ENCODE measurements at places on chromosomes 1 and 21.

DNA sequence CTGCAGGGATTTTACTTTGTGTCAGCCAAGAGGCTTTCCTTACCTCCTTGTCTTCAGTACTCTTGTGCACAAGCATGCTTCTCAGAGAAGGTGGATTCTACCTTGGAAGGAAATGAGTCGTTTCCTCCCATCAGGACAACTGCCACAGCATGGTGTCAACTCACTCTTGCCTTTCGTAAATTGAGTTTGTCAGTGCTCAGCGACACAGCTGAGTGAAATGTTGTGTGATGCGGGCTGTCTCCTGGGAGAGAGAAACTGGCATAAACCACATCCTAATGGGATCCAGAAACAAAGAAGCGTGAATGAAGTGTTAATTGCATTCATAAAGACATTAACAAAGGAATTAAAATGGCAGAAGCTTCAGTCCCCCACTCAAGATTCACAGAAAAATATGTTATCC, 51.5 kb upstream of the SLC22A15 start:
- DNase-seq: peak; percentile 39
- H3K36me3 ChIP-seq: no peaks in the 10 kb centered on the region
- no peak overlapping the region for H3K4me3 ChIP-seq
- 0 out of 2 replicates have a peak, but pooled peaks cover 1% of the 10 kb centered on the region for H3K4me1 ChIP-seq
- no peak overlapping the region for H3K27ac ChIP-seq
- no peaks in the 10 kb centered on the region for H3K27me3 ChIP-seq

- no peak overlapping the region for H3K4me3 ChIP-seq
- H3K36me3 ChIP-seq: no peaks in the 10 kb centered on the region
- DNase-seq: no peak
- H3K27me3 ChIP-seq: no peaks in the 10 kb centered on the region
- peaks cover under 1% of the 10 kb centered on the region for H3K4me1 ChIP-seq
These were observed 149.3 kb upstream of the WNT4 start for GRCh38 chr1:22292011-22292788.

DNA sequence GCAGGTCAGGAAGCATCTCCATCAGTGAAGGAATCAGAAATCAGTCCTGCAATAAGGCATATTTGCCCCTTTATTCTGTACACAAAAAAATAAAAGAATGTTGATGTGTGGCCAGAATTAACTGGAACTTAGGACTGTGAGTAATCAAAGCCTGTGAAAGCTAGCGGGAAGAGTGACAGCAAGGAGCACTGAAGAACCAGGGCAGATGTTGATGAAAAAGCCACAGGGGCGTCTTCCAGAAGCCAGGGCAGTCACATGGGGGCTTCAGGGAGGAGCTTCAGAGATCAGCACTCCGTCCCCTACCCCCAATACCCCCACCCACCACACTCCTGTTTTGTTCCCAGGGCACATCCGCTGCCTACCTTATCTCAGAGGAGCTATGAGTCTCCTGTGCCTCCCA, 502.8 kb downstream of the AJAP1 start:
- H3K36me3 ChIP-seq: no peaks in the 10 kb centered on the region
- no peak for DNase-seq
- H3K27me3 ChIP-seq: no peaks in the 10 kb centered on the region

- no peak for DNase-seq
These were observed 42.6 kb upstream of the HMGB4 start for GRCh38 chr1:33821291-33821690.

- H3K36me3 ChIP-seq: no peaks in the 10 kb centered on the region
- no peak overlapping the region for H3K4me3 ChIP-seq
- DNase-seq: no peak
- H3K27me3 ChIP-seq: no peaks in the 10 kb centered on the region
- H3K4me1 ChIP-seq: peaks cover 2% of the 10 kb centered on the region
These were observed 4.7 kb upstream of the TFF1 start for GRCh38 chr21:42370894-42371654.

DNA sequence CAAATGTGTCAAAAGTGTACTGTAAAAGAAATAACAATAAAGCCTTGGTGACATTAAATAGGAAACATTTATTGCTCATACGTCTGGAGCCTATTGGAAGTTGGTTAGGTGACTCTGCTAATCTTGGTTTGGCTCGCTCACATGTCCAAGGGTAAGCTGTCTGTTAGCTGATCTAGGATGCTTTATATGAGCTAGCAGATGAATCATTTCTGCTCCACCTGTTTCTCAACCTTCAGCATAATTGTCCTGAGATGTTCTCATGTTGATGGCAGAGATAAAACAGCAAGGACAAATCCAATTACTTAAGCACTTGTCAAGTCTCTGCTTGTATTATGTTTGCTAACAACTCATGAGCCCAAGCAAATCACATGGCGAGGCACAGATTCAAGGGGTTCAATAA, 56.0 kb upstream of the CD53 start:
- no peaks in the 10 kb centered on the region for H3K36me3 ChIP-seq
- no peaks in the 10 kb centered on the region for H3K4me1 ChIP-seq
- no peak for DNase-seq
- no peak overlapping the region for H3K27ac ChIP-seq
- no peak overlapping the region for H3K4me3 ChIP-seq
- no peaks in the 10 kb centered on the region for H3K27me3 ChIP-seq

DNA sequence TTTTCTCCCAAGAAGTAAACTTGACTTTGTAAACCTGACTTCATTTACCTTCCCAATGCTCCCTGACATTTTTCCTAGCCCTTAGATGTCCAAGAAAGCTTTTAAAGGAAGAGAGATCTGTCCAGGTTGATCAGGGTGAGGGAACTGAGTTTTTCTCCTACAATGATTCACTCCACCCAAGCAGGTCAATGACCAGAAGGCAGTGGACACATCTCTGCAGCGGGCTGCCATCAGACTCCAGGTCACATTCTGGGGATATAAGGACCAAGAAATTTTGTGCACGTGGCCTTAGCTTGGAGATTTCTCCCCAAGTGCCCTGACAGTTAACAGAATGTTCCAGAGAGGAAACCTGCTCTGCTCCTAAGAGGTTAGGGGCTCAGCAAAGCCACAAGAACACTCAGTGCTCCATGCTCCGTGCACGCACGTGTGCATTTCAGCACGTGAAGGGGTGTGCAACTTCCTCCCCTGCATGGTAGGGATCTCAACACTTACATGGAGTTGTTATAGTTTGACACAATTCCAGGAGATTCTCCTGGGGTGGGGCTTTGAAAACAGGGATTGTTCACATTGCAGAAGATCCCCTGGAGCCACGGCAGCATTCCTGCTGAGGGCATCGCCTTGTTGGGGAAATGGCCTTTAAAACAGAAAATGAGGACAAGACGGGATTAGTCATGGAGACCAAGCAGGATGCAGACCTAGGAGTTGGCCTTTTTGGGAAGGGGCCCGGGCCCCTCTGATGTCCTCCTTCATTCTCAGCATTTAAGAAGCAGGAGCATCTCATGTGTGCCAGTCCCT, 9.8 kb downstream of the ABCA4 start:
- H3K27ac ChIP-seq: no peak overlapping the region
- peaks cover 1% of the 10 kb centered on the region for H3K4me1 ChIP-seq
- DNase-seq: no peak
- no peak overlapping the region for H3K4me3 ChIP-seq

DNA sequence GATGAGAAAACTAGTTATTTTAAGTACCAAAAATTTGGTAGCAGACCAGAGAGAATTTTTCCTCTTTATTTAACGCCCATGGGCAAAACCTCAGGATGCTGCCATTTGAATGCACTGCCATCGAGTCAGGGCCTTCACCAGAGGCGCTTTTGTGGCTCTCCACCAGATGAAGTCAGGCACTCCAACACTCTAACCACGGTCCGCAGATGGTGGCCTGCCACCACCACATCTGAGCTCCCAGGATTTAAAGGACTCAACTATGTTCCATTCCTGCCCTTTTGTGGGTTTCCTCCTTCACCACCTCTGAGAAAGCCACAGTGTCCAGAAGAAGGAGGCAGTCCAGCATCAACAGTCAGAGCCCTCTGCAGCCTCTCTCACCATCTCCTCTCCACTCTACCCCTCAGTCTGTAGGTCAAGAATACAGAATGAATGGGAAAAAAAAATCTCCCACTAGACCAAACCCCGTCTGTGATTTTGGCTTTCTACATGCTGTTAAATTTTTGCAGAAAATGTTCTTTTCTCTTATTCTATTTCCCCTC, 647.4 kb downstream of the USP25 start:
- H3K4me3 ChIP-seq: no peak overlapping the region
- no peaks in the 10 kb centered on the region for H3K36me3 ChIP-seq
- H3K27me3 ChIP-seq: no peaks in the 10 kb centered on the region
- DNase-seq: no peak
- H3K27ac ChIP-seq: no peak overlapping the region
- no peaks in the 10 kb centered on the region for H3K4me1 ChIP-seq

DNA sequence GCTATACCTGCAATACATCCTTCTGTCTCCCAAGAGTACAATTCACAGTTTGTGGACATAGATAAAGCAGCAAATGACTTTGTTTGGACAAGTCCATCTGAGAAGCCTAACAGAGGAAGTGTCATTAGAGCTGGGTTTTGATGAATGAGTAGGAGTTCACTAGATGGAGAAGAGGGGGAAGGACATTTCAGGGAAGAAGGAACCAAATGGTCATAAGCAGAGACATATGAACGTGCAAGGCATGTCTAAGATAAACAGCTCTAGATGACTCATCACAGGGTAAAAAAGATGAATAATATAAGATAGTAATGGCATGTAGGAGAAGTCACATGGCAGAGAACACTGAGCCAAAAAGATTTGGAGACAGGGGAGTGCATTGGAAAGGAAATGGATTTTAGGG, 54.5 kb downstream of the HMGB4 start:
- H3K36me3 ChIP-seq: no peaks in the 10 kb centered on the region
- H3K4me3 ChIP-seq: no peak overlapping the region
- no peaks in the 10 kb centered on the region for H3K27me3 ChIP-seq
- no peaks in the 10 kb centered on the region for H3K4me1 ChIP-seq
- no peak overlapping the region for H3K27ac ChIP-seq

- no peaks in the 10 kb centered on the region for H3K27me3 ChIP-seq
- no peak overlapping the region for H3K27ac ChIP-seq
- peaks cover 16% of the 10 kb centered on the region for H3K36me3 ChIP-seq
- no peak overlapping the region for H3K4me3 ChIP-seq
- peaks cover 8% of the 10 kb centered on the region for H3K4me1 ChIP-seq
These were observed 16.8 kb downstream of the RPS6KA1 start for GRCh38 chr1:26546375-26546774.

GRCh38 chr1:235473806-235474205, 30.4 kb downstream of the B3GALNT2 start:
- no peaks in the 10 kb centered on the region for H3K4me1 ChIP-seq
- H3K27me3 ChIP-seq: no peaks in the 10 kb centered on the region
- H3K4me3 ChIP-seq: no peak overlapping the region
- H3K27ac ChIP-seq: no peak overlapping the region

- H3K4me1 ChIP-seq: peaks cover 4% of the 10 kb centered on the region
- DNase-seq: no peak
- H3K36me3 ChIP-seq: no peaks in the 10 kb centered on the region
- no peaks in the 10 kb centered on the region for H3K27me3 ChIP-seq
These were observed 247.1 kb downstream of the NPHP4 start for GRCh38 chr1:5744911-5745799.

DNA sequence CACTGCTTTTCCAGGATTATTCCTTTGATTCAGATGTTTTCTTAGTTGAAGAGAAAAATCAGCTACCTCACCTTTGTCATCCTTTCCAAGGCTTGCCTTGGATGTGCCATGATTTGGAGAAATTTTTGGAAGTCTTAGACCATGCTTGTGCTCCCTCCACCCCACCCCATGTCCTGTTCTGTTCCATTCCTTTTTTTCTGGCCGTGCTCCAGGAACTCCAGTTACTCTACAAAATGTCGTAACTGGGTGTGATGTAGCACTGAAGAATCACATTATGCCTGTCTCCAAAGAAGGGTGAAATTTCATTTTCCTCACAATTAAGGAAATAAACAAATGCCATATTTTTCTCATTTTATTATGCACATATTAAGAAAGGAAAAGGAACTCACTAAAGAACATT, 217.8 kb upstream of the ZRANB2 start:
- no peaks in the 10 kb centered on the region for H3K27me3 ChIP-seq
- no peaks in the 10 kb centered on the region for H3K4me1 ChIP-seq
- no peak overlapping the region for H3K4me3 ChIP-seq
- no peak overlapping the region for H3K27ac ChIP-seq
- H3K36me3 ChIP-seq: no peaks in the 10 kb centered on the region

DNA sequence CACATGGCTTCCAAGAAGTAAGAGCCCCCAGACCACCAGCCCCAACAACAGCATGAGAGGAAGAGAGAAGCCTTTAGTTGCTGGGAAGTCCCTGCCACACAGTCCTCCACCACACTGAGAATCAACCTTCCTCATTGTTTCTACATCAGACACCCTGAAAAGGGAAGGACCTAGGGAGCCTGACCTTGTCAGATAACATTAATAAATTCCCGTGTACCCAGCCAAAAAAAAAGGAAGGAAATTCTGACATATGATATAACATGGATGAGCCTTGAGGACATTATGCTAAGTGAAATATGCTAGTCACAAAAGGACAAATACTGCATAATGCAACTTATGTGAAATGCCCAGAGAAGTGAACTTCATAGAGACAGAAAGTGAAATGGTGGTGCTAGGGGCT, 65.6 kb upstream of the ARHGAP29 start:
- H3K27me3 ChIP-seq: no peaks in the 10 kb centered on the region
- no peaks in the 10 kb centered on the region for H3K4me1 ChIP-seq
- no peak overlapping the region for H3K27ac ChIP-seq
- H3K4me3 ChIP-seq: no peak overlapping the region

- no peaks in the 10 kb centered on the region for H3K27me3 ChIP-seq
- no peaks in the 10 kb centered on the region for H3K4me1 ChIP-seq
- no peak overlapping the region for H3K27ac ChIP-seq
- H3K36me3 ChIP-seq: no peaks in the 10 kb centered on the region
These were observed 3.0 kb downstream of the USP1 start for GRCh38 chr1:62439652-62440371.

GRCh38 chr1:91805311-91805801, 80.6 kb downstream of the TGFBR3 start:
- H3K4me1 ChIP-seq: no peaks in the 10 kb centered on the region
- no peak for DNase-seq
- H3K27me3 ChIP-seq: no peaks in the 10 kb centered on the region
- no peaks in the 10 kb centered on the region for H3K36me3 ChIP-seq
- H3K4me3 ChIP-seq: no peak overlapping the region

DNA sequence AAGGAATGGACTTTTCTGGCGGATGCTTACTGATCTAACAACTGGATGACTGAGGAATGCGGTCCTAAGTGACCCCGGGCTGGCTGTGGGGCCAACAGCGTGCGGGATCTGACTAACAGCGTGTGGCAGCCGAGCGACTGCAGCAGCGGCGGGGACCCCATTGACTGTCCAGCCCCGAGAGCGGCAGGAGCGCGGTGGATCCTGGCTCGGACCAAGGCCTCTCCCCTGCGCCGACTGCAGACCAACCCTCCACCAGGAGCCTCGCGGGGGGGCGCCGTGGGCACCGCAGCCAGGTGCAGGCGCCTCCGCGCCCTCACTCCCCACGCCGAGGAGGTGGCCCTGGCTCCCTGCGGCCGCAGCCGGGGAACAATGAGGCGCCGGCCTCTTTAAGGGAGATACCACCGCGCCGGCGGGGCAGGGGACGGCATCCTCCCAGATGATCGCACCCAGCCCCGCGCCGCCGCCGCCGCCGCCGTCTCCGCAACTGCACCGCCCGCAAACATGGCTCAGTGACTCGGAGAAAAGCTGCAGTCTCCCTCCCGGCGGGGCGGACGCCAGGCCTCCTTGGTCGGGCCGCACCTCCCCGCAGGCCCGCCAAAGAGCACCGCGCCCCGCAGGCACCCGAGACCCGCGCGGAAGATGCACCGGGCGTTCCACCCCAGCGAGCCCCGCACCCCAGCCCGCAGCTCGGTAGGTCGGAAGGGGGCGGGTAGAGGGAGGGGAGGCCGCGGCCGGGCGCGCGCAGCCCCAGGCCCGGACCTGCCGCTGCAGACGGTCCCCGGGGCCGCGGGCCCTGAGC, 694 bp upstream of the PDIK1L start:
- H3K4me3 ChIP-seq: peak overlapping the region; percentile 88
- no peaks in the 10 kb centered on the region for H3K36me3 ChIP-seq
- DNase-seq: no peak
- H3K4me1 ChIP-seq: no peaks in the 10 kb centered on the region
- no peak overlapping the region for H3K27ac ChIP-seq
